Natural killer cell treated with Interleukin-12 subunit alpha and Interleukin-12 subunit beta and Interleukin-15 and Interleukin-18, amount 100 ng/mL, for 72 hours (primary cell): ENCODE measurements at places on chromosomes 7 and 10. TPM values are rescaled to one million over a fixed set of nuclear protein-coding genes. Genes with fewer than 3 reads are reported as not detected.

Gene STX1A
- total RNA-seq = 17.8 TPM

Gene VPS37D
- 0.36 TPM for total RNA-seq

Gene SPDYE11
- total RNA-seq = not detected

Gene HOXA3
- not detected for total RNA-seq

Gene EPHB6
- 1.8 TPM for total RNA-seq

Gene ANKRD2
- total RNA-seq = not detected

Gene GIMAP8
- 13.7 TPM for total RNA-seq

DNA sequence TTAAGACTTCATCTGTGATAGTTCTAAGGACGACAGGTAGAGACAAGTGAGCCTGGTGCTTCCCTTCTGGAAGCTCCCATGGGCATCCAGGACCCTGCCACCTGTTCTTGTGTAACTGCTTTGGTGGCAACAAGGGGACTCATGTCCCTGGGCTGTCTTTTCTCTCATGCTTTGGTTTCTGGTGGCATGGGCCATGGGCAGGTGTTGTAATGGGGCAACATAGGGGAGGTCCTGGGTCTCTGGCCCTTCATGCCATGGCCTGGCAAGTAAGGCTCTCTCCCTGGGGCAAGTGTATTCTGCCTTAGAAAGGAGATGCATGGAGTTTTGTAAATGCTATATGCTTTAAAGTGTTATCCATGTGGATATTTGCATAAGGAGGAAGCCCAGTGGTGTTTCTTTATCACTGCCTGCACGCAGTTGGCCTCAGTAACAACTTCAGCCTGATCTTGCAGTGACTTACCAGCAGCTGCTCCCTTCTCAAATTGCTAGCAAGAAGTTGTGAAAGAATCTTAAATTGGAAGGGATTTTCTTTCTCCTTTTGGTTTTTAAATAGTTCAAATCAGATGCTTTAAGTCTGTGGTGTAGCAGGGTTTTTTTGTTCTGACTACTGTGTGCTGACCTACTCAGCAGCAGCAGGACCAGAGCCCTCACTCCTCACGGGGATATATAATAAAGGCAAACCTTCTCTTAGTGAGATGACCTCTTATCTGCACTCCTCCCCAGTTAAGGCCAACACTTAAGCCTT, 39.9 kb downstream of the OGDH start:
- H3K27ac ChIP-seq = peak overlapping the region; percentile 70
- no peaks in the 10 kb centered on the region for H3K27me3 ChIP-seq
- no peak for DNase-seq
- H3K4me3 ChIP-seq = no peak overlapping the region
- H3K4me1 ChIP-seq = peaks cover 9% of the 10 kb centered on the region

- no peaks in the 10 kb centered on the region for H3K36me3 ChIP-seq
- H3K4me1 ChIP-seq = no peaks in the 10 kb centered on the region
- H3K4me3 ChIP-seq = no peak overlapping the region
- DNase-seq = no peak
- no peaks in the 10 kb centered on the region for H3K27me3 ChIP-seq
Observed at GRCh38 chr7:49703881-49704280, 69.6 kb upstream of the VWC2 start.

DNA sequence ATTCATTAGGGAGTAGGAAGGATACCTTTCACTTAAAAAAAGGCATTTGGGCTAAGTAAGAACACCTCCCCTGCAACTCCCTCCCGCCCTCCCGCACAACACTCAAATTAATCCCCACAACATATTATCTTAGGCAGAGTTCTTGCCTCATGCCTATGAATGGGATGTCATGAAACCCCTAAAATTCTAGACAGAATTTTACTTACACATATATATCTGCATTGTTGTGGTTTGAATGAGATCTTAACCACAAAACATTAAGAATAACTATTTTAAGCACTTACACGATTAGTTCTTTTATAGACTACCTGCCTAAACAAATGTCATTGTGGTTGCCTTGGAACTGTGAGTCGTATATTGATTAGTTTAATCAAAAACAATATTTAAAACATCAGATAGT, 4.5 kb upstream of the ITGB1 start:
- no peaks in the 10 kb centered on the region for H3K27me3 ChIP-seq
- no peak overlapping the region for H3K27ac ChIP-seq
- peaks cover 23% of the 10 kb centered on the region for H3K4me1 ChIP-seq
- no peak overlapping the region for H3K4me3 ChIP-seq

DNA sequence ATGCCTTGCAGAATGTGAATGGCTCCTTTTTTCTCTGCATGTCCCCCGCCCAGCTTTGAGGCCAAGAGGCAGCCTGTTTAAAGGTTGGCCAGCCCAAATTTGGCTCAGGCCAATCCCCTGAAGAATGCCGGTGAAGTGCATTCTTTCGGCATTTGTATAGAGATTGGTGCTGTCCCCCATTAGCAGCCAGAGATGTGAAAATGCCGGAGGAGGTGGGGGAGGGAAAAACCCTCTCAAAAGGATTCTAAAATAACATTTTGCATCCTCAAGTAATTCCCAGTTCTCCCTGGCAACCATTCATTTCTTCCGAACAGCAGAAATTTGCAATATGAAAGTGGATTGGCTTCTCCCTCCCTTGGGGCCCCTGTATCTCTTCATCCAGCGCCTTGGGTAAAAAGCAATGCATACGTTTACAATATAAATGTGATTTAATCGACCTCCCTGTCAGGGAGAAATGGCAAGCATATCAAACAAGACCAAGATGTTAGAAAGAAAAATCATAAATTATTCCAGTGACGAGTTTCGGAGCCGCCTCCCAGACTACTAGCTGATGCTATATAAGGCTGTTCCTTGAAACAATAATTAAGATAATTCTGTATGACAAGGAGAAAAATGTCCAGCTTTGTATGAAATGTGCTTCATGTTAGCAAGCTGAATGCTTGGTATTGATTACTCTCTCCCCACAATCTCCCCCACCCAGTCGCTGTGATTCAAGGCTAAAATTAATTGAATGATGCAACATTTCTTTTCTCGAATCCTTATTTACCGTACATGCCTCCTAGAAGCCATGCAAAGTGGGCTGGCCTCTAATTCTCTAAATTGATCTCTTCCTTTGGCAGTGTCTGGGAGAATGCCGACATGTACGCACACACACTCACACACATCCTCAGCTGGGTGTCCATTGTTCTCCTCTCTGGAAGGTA, 323.7 kb downstream of the RPS24 start:
- H3K36me3 ChIP-seq = no peaks in the 10 kb centered on the region
- no peak overlapping the region for H3K27ac ChIP-seq
- H3K4me1 ChIP-seq = peaks cover 9% of the 10 kb centered on the region
- H3K4me3 ChIP-seq = no peak overlapping the region

GRCh38 chr10:34864149-34865067, 49.3 kb upstream of the PARD3 start:
- no peaks in the 10 kb centered on the region for H3K36me3 ChIP-seq
- DNase-seq = no peak
- H3K4me1 ChIP-seq = no peaks in the 10 kb centered on the region
- no peak overlapping the region for H3K27ac ChIP-seq
- no peak overlapping the region for H3K4me3 ChIP-seq

DNA sequence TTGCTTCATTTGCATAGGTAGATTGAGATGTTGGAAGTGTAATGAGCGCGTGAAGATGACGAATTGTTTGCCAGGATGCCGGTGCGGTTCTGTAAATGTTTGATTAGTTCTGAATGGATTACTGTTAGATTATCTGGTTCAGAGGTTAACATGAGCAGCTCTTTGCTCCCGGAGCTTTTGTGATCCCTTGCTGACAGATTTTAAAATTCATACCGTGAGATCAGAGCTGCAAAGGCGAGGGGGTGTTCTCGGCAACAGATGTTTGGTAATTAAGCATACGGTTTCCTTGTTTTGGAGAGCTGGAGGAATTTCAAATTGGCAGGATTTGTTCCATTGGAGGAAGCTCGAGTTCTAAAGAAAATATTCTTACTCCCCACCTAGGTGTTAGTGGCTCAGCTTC, 237.8 kb upstream of the GPR26 start:
- H3K27ac ChIP-seq = no peak overlapping the region
- H3K36me3 ChIP-seq = no peaks in the 10 kb centered on the region
- H3K4me1 ChIP-seq = no peaks in the 10 kb centered on the region
- H3K4me3 ChIP-seq = no peak overlapping the region

GRCh38 chr10:122034149-122034756, 45.3 kb downstream of the TACC2 start:
- H3K27me3 ChIP-seq = peaks cover 36% of the 10 kb centered on the region
- no peak overlapping the region for H3K27ac ChIP-seq
- H3K4me3 ChIP-seq = no peak overlapping the region

GRCh38 chr10:74778436-74779094, 47.8 kb upstream of the KAT6B start:
- H3K4me1 ChIP-seq = no peaks in the 10 kb centered on the region
- H3K27ac ChIP-seq = no peak overlapping the region
- no peaks in the 10 kb centered on the region for H3K27me3 ChIP-seq
- H3K4me3 ChIP-seq = no peak overlapping the region

GRCh38 chr7:116706668-116707126, 34.7 kb downstream of the MET start:
- peaks cover 6% of the 10 kb centered on the region for H3K27me3 ChIP-seq
- H3K4me1 ChIP-seq = no peaks in the 10 kb centered on the region

- no peaks in the 10 kb centered on the region for H3K27me3 ChIP-seq
- no peak overlapping the region for H3K4me3 ChIP-seq
- no peak overlapping the region for H3K27ac ChIP-seq
- no peaks in the 10 kb centered on the region for H3K4me1 ChIP-seq
- H3K36me3 ChIP-seq = no peaks in the 10 kb centered on the region
Observed at GRCh38 chr7:93723424-93724124, 149.1 kb upstream of the CALCR start.

DNA sequence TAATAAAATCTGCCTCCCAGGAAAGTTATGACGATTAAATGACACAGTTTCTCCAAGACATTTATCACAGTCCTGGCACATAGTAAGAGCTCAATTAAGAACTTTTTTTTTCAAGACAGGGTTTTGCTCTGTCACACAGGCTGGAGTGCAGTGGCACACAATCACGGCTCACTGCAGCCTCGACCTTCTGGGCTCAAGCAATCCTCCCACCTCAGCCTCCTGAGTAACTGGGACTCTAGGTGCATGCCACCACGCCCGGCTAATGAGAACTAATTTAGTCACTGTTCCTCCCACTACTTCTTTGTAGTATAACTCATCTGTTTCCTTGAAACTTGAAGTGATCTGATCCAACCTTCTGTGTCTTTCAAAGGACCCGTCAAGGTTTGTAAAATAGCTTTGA, 42.2 kb upstream of the MXI1 start:
- H3K27me3 ChIP-seq = peaks cover 77% of the 10 kb centered on the region
- no peak overlapping the region for H3K27ac ChIP-seq
- H3K36me3 ChIP-seq = no peaks in the 10 kb centered on the region
- DNase-seq = no peak

DNA sequence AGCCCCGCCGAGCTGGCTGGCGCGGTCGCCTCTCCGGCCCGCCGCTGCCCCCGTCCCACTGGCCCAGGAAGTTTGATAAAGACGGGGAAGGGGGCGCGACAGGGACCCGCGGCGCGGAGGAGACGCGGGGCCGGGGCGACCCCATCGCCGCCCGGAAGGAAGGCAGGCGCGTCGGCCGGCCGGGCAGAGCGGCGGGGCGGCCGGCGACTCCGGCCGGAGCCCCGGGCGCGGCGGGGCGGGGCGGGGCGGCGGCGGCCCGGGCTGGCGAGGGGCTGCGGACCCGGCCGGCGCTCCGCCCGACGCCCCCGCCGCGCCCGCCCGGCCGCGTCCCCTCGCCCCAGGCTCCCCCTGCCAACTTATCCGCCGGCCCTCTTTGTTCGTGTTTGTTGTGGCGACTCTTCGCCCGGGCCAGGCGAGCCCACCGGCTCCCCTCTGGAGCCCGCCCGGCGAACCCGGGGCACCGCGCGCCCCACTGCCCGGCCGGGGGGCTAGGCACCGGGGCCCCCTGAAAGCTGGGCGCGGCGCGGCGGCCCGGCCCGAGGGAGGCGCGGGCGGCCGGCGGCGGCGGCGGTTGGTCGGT, 571 bp downstream of the KDM7A start:
- peak overlapping the region; percentile 98 for H3K4me3 ChIP-seq
- H3K27ac ChIP-seq = peak overlapping the region; percentile 81
- H3K36me3 ChIP-seq = no peaks in the 10 kb centered on the region

GRCh38 chr10:112203328-112204076, 19.9 kb upstream of the GPAM start:
- no peaks in the 10 kb centered on the region for H3K4me1 ChIP-seq
- DNase-seq = no peak
- no peaks in the 10 kb centered on the region for H3K36me3 ChIP-seq
- no peak overlapping the region for H3K27ac ChIP-seq
- no peak overlapping the region for H3K4me3 ChIP-seq
- peaks cover 19% of the 10 kb centered on the region for H3K27me3 ChIP-seq

GRCh38 chr7:131381069-131381838, 53.6 kb downstream of the MKLN1 start:
- no peaks in the 10 kb centered on the region for H3K36me3 ChIP-seq
- no peaks in the 10 kb centered on the region for H3K27me3 ChIP-seq
- no peak for DNase-seq
- H3K4me1 ChIP-seq = peaks cover 37% of the 10 kb centered on the region
- H3K4me3 ChIP-seq = no peak overlapping the region
- no peak overlapping the region for H3K27ac ChIP-seq

GRCh38 chr10:73971636-73972354, 26.1 kb upstream of the VCL start:
- no peak overlapping the region for H3K4me3 ChIP-seq
- H3K27ac ChIP-seq = no peak overlapping the region
- no peak for DNase-seq
- peaks cover 40% of the 10 kb centered on the region for H3K4me1 ChIP-seq

GRCh38 chr7:135165862-135166261, 4.6 kb downstream of the CYREN start:
- peaks cover 32% of the 10 kb centered on the region for H3K36me3 ChIP-seq
- no peak for DNase-seq
- no peak overlapping the region for H3K4me3 ChIP-seq
- peak overlapping the region; percentile 97 for H3K27ac ChIP-seq

- no peak overlapping the region for H3K27ac ChIP-seq
- peaks cover 7% of the 10 kb centered on the region for H3K27me3 ChIP-seq
- no peaks in the 10 kb centered on the region for H3K36me3 ChIP-seq
- no peak for DNase-seq
Observed at GRCh38 chr7:1721047-1721690, 51.1 kb downstream of the ELFN1 start.

DNA sequence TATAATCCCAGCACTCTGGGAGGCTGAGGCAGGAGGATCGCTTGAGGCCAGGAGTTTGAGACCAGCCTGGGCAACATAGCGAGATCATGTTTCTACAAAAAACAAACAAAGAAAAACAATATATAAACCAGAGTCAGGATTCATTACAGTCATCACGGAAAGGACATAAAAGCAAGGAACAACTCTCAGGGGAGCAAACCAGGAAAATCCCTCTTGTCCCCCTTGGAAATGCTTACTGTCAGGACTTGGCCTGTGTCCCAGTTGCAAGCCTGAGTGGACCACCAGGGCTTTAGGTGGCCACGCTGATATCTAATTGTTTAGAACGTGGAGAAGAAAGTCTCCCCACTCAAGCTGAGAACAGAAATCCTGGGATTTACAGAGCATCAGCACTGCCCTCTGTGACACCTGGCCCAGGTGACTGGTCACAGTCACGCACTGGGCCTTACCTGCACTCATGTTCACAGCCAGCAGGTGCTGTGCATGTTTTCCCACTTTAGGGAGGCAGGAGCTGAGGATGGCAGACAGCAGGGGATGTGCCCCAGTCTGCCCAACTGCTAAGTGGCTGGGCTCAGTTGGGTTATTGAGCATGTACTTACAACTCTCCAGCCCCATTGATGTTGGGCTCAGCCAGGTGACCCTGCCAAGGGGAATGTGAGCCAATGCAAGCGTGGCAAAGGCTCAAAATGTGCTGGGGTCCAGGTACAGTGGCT, 60.9 kb downstream of the TMEM130 start:
- no peak overlapping the region for H3K27ac ChIP-seq
- no peaks in the 10 kb centered on the region for H3K36me3 ChIP-seq
- H3K4me1 ChIP-seq = no peaks in the 10 kb centered on the region
- no peak for DNase-seq
- no peaks in the 10 kb centered on the region for H3K27me3 ChIP-seq

GRCh38 chr10:114332301-114333192, 71.8 kb downstream of the AFAP1L2 start:
- DNase-seq = no peak
- peak overlapping the region; percentile 2 for H3K27ac ChIP-seq
- H3K27me3 ChIP-seq = peaks cover 6% of the 10 kb centered on the region
